ENCODE measurements at places on chromosomes 6 and 20. TPM values are rescaled to one million over a fixed set of nuclear protein-coding genes. Genes with fewer than 3 reads are reported as not detected.
A peak's percentile ranks its signal among the peaks of the same experiment; 100 is the strongest.

The DLK2 gene
- total RNA-seq, result not detected

The GABRR1 gene
- total RNA-seq, result not detected

- peaks cover 4% of the 10 kb centered on the region for H3K4me1 ChIP-seq
- no peaks in the 10 kb centered on the region for H3K36me3 ChIP-seq
- no peak for DNase-seq
- H3K4me3 ChIP-seq, result no peak overlapping the region
- no peaks in the 10 kb centered on the region for H3K27me3 ChIP-seq
These were observed 34.5 kb upstream of the AHI1 start for GRCh38 chr6:135531954-135532490.

GRCh38 chr20:37294262-37294981, 5.0 kb downstream of the MANBAL start:
- H3K27me3 ChIP-seq, result no peaks in the 10 kb centered on the region
- H3K27ac ChIP-seq, result peak overlapping the region; percentile 14
- no peak overlapping the region for H3K4me3 ChIP-seq
- peaks cover 39% of the 10 kb centered on the region for H3K4me1 ChIP-seq
- no peaks in the 10 kb centered on the region for H3K36me3 ChIP-seq
- DNase-seq, result no peak

DNA sequence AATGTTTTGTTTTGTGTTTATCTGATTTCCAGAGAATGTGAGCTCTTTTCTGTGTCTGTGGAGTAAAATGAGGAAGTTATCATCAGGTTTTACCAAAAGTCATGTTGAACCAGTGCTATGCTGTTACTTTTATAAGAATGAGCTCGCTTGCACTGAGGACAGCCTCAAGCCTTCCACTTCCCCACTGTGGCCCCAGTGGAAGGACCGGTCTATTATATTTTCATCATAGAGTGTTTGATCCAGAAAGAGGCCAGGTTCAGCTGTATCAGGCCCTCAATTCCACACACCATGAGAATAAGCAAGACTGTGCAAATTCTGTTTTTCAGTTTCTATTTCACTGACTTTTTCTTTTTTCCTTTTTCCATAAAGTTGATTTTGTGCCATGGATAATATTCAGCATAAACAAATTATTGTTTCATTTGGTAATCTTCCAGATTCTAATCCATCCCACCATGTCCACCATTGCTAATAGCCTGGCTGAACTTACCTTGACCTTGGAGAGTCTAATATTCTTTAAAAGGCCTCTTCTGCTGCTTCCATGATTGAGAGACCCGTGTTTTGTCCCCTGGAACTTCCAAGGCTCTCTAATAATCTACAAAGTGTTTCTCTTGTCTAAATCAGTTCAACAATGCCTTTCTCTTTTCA, 286.2 kb downstream of the THBS2 start:
- H3K27me3 ChIP-seq, result no peaks in the 10 kb centered on the region
- no peak overlapping the region for H3K4me3 ChIP-seq
- no peaks in the 10 kb centered on the region for H3K36me3 ChIP-seq
- no peak overlapping the region for H3K27ac ChIP-seq
- no peak for DNase-seq
- H3K4me1 ChIP-seq, result no peaks in the 10 kb centered on the region

DNA sequence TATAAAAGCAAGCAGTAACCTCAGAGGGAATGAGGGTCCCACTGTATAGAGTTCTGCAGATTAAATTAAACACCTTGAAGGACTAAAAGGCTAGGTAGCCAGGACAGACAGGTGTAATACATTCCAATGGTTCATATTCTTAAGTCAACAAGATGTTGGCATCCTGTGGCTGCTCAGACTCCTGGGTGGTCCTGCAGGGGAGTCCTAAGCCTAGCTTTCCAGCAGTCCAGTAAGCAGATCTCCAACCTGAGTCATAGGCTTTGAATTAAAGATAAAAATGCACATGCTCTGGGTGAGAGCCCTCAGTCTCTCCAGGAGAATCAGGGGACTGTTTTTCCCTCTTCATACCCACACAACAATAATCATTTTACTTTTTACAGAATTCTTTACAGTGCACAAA, 307.3 kb upstream of the SUPT3H start:
- H3K27ac ChIP-seq, result no peak overlapping the region
- peaks cover 6% of the 10 kb centered on the region for H3K27me3 ChIP-seq
- DNase-seq, result no peak
- no peaks in the 10 kb centered on the region for H3K4me1 ChIP-seq
- no peak overlapping the region for H3K4me3 ChIP-seq

- H3K27ac ChIP-seq, result no peak overlapping the region
- DNase-seq, result peak; percentile 60
- H3K36me3 ChIP-seq, result no peaks in the 10 kb centered on the region
- H3K4me3 ChIP-seq, result no peak overlapping the region
- H3K27me3 ChIP-seq, result no peaks in the 10 kb centered on the region
These were observed 38.3 kb upstream of the HMGCLL1 start for GRCh38 chr6:55617272-55617671.

GRCh38 chr20:15561707-15562404, 1011.4 kb downstream of the KIF16B start:
- H3K36me3 ChIP-seq, result no peaks in the 10 kb centered on the region
- no peaks in the 10 kb centered on the region for H3K27me3 ChIP-seq
- no peak for DNase-seq
